Esophagus squamous epithelium (tissue), 5 donors: ENCODE measurements at places on chromosomes 3 and 15.

- DNase-seq = no peak
Measured at GRCh38 chr3:71903936-71904335, 119.0 kb upstream of the PROK2 start.

- DNase-seq = no peak
Measured at GRCh38 chr3:9761919-9762318, 7.8 kb downstream of the CAMK1 start.

- no peak for DNase-seq
Measured at GRCh38 chr15:60316961-60317360, 80.8 kb downstream of the ANXA2 start.

DNA sequence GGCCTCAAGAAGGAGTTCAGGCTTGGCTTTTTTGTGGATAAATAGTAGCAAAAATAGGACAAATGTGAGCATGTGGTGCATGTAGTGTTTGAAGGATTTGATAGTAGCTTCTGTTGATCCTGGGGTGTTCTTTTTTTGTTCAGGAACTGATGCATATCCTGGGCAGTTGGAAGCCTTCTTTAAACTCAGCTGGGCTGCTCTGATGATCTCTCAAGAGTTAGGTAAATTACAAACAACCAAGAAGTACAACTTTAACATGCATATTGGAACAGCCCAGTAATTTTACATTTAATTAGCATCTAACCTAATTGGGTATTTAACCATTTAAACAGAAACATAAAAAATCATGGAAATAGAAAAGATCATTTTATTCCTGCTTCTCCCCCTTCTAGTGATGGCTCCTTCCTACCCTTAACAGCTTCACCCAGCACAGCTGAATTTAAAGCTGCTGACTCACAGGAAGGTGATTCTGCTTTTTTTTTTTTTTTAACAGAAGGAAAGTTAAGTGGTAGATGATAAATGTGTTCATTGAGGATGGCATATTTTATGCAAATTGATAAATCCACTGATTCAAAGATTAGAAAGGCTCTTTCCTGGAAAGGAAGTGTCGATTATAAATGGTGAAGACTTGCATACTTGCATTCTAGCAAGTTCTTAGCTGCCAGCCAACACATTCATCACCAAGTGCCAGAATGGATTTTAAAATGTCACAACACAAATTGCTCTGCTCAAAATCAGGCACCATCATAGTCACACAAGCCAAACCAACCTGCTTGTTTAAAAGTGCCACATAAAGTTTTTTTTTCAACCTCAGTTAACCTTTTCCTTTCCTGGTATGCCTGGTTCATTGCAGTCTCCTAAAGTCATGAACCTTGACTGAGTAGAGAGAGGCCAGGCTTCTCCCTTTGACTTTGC lies 20.0 kb downstream of the SLC35G2 start:
- no peak for DNase-seq

GRCh38 chr15:69658411-69658945 lies 205.9 kb downstream of the RPLP1 start:
- DNase-seq = no peak

GRCh38 chr3:61173676-61174075 lies 77.6 kb downstream of the FHIT start:
- no peak for DNase-seq

GRCh38 chr3:115436767-115437301 lies 186.5 kb upstream of the GAP43 start:
- DNase-seq = no peak

DNA sequence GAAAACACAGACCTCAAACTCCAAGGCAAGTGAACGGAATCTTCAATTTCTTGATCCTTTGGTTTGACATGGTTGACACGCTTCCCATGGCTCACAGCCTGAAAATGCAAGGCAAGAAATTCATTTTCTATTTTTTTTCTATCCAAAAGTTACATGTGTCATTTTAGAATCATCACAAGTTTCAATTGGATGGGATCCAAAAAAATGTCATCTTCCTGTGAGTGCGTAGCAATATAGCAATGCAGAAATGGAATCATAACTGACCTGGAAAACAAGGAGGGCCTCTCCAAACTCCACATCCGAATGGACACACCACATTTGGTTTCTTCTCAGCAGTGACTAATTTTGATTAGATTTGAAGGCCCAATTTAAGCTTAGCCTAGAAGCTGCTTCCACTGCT lies 175.8 kb upstream of the ATP11B start:
- DNase-seq = no peak

GRCh38 chr3:134879990-134880389 lies 84.9 kb downstream of the EPHB1 start:
- DNase-seq = no peak

DNA sequence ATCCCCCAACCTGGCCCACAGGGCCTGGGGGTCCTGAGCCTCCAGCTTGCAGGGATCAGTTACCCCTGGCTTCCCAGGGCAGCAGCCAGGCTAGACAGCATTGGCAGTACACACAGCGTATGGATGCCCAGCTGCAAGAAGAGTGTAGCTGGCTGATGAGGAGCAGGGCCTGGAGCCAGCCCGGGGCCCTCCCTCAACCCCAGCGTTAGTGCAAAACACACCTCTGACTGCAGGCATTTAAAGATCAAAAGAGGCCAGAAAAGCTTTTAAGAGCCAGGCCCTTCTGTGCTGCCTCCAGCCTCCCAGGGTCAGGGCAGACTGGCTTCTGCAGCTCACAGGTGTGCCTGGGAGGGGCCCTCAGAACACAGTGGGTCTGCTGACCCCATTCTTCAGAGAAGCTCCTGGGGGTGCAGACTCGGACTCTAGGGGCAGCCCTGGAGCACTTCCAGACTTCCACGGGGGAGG lies 110.6 kb downstream of the ETFA start:
- DNase-seq = no peak

DNA sequence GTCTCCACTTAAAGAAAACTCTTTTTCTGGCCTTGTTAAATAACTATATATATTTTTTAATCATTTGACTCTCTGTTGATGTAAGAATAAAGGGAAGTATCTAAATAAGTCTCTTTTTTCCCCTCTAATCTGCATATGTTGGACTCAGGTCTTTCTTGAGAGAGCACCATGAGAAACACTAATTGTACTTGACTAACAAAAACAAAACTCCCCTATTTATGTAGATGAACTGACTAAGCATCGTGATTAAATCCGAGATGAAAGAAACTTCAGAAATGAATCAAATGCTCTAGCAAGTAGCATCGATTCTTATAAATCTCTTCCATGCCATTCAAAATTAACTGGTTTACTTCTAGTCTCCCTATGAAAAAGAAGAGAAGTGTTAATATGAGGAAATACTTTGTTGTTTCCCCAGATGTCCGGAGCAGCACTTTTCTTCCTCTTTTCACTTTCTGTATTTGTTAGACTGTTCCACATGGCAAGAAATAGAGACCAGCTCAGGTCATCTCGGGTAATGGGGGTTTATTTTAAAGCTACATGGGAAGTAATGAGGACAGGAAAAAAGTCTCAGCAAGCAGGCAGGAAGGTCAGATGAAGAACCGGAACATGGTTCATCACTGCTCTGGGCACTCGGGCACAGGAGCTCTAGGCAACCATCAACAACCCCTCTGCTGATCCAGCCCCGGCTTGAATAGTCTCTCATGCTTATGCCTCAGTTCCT lies 288.3 kb downstream of the CNTN6 start:
- DNase-seq = no peak

DNA sequence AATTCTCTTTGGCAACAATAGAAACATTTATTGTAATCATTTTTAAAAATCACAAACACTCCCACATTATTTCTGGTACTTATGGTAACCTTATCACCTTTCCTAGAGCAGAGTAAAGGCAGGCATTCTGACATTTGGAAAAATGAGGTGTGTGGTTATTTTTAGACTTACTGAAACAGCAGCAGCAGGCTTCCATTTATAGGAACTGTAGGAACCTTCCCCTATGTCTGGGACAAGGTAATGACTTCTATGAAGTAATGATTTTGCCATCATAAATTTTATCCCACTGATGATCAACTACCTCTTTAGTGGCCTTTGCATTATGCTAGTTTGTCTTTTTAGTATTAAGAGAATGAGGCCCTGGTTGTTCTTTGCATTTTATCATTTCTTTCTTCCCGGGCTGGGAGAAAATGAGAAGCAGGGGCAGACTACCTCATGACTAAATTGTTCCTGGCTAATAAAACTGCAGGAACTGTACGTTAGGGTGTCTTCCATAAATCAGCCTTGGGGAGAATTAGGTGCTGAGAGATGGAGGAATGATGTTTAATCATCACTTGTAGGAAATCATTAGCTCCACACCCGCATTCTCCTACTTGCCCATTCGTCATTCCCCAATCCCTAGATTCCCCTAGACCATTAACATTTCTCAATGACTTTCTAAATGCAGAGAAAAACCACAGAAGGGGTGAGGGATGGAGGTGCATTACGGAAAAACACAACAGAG lies 680.3 kb downstream of the AGBL1 start:
- DNase-seq = no peak

DNA sequence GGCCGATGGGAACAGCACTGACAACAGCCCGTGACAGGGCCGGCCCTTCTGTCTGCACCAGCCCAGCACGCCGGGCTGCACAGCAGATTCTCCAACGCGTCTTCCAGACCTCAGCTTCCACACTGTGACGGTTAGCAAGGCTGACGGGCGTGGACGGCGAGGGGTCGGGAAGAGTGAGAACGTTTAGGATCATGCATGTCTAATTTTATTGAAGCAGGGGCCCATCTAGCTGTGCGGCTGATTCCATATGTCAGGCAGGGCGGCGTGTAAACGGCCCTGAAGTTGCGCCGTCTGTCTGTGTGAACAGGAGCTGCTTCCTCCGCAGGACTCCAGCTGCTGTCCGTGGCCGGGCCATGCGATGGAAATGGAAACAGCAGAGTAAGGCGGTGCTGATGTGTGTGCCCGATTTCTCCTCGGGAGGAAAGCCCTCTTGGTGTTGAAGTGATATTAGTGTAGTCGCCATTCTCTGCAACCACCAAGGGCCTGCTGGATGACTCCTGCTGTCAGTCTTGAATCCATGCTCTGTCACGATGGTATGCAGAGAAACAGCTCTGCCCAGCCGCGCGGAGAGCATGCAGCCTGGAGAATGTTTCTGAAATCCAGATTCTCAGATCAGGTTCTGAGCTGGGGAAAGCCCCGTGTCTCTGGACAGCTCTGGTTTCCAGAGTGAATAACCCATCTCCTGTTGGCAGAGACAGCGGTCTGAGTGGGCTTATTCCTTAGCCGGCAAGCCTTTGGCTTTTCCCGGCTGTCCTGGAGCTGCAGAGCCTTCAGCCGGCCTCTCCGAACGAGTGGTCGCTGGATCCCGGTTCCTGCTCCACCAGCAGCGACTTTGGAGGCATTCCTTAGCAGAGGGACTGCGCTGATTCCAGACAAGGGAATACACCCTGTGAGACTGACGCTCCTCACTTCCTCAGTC lies 158.1 kb upstream of the UBE3A start:
- DNase-seq = no peak

GRCh38 chr15:42344763-42345162 lies 14.5 kb upstream of the CAPN3 start:
- no peak for DNase-seq

- DNase-seq = no peak
Measured at GRCh38 chr15:32853592-32853991, 135.8 kb downstream of the GREM1 start.

- DNase-seq = no peak
Measured at GRCh38 chr3:112143689-112144088, 10.6 kb upstream of the GCSAM start.

- no peak for DNase-seq
Measured at GRCh38 chr15:26866298-26867199, at the start of gene GABRA5. Gene GABRA5, plus strand, starts transcription at chr15:26867062. Its CDS starts 2,187 bp downstream, at chr15:26869249.

DNA sequence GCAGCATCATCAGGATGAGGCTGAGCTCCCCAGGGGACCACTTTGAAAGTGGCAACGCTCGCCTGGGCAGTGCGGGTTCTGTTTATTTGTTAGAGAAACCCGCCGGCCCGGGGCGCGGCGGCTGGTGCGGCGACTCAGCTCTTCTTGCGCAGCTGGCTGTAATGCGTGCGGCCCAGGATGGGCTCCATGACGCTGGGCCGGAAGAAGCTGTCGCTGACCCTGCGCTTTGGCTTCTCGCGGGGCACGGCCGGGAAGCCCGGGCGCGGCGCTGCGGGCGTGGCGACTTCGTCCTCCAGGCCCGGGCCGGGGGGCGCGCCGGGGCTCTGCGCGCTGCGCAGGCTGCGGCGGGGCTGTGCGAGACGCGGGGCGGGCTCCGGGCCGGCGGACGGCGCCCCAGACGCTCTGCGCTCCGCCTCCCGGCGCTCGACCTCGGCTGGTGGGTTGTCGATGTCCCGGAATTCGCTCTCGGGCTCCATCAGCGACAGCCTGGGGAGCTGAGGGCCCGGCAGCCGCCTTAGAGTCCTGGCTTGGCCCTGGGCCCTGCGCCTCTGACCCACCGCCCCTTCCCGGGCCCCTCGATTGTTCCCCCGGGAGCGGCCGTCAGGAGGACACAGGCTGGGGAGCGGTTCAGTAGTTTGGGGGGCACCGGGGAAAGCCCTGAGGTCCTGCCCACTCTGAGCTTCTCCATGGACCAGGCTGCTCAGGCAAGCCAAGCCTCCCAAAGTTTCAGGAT lies 10.3 kb upstream of the KIF7 start:
- DNase-seq = no peak

GRCh38 chr3:12180218-12180617 lies 21.5 kb upstream of the TIMP4 start:
- DNase-seq = no peak

- no peak for DNase-seq
Measured at GRCh38 chr3:17980863-17981262, 238.4 kb upstream of the TBC1D5 start.

DNA sequence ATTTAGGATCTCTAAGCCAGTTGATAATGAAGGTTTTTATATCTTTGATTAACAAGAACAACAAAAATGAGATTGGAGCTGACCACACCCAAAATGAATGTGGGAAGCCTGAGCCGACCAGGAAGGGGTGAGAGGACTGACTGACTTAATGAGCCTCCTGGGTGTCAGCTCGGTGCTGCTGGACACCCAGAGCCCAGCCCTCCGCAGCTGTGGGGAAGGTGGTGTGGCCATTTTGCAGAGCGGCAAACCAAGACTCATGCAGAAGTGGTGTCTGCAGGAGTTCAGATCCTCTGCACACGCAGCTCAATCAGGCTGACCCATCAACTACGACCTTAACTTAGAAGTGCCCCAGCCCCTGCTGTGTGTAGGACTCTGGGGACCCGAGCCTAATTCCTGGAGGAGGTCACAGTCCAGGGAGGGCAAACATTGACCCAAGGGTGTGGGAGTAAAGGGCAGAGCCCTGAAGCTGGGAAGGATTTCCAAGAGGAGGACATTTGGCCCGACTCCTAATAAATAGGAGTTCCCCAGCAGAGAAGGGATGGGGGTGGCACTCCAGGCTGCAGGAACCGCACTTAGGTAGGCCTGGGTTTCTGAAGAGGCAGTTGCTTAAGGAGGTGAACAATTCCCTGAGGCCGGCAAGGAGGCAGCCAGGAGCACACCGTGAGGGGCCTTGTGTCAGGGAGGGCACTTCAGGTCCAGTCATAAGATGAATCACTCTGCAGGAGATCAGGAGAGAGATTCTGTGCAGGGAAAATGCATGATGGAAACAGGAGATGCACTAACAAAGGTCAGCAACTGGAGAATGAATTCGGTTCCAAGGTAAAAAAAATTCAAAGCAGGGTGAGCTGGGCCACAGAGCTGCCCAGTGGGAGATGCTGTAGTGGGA lies 197.1 kb upstream of the TPM1 start:
- no peak for DNase-seq
